ENCODE measurements at places on chromosomes 3 and 15. TPM values are rescaled to one million over a fixed set of nuclear protein-coding genes. Genes with fewer than 3 reads are reported as not detected.

- DNase-seq: peak; percentile 1
Measured at GRCh38 chr3:119497820-119498185, 544 bp upstream of the TIMMDC1 start.

DNA sequence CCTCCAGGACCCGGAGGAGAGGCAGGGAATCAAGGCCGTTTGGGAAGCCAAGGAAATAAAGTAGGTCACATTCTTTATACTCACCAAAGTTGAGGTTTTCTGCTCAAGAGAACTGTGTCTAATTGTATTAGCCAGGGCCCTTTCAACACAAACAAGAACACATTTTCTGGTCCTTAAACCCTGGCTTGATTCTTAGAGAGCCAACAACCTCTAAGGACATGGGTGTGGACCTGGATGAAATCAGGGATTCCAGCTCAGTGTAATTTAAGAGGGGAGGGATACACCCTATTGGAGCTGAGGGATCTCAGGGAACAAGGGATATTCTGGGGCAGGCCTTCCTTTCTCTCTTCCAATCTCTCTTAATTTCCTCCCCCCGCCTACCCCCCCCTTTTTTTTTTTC, 104.8 kb downstream of the COL6A6 start:
- DNase-seq: no peak

- no peak for DNase-seq
Measured at GRCh38 chr15:55389264-55389607, 18.9 kb downstream of the CCPG1 start.

DNA sequence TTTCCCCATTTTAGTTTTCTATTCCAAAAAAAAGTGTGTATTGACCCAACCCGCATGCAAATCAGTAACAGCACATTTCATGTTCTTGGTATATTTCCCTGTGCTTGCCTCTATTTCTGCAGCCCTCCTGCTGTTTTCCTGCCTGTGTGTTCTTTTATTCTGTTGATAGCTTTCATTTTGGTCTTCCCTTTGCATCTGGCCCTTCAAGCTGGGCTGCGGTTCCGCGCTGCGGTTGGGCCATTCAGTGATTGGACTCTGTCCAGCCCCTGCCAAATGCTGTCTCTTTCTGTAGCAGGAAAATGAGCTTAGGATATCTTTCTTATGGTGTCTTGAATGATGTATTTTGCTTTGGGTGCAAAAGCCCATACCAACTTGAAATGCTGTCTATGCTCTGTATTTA, 49.9 kb downstream of the ZNF621 start:
- DNase-seq: no peak

DNA sequence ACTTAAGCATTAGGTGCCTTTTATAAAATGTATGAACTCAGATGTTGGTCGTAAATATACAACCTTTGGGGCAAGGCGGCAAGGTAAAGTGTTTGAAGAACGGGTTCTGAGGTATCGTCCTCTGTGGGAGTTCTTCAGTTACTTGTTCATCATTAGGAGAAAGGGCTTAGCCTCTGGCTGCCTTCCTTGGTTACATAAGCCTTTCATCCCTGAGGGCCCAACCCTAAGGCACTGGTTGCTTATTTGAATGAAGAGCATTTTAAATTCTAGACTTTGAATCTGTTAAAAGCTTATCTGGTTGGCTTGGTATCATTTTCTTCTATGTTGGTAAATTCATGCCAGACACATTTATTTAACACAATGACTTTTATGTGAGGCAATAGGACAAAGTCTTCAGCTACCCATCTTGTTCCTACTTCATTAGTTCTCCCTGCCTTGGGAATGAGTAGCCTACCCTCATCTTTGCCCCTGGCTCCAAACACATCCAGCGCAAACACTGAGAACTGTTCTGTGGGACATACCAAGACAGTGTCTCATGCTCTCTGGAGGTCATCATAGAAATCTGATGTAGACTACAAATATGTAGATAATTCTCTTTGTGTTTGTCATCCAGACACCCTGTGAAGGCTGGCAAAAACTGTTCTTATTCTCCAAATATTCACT, 12.4 kb upstream of the CCDC80 start:
- no peak for DNase-seq

- no peak for DNase-seq
Measured at GRCh38 chr3:54691289-54691771, 236.5 kb downstream of the LRTM1 start.

- peak; percentile 69 for DNase-seq
Measured at GRCh38 chr15:85831415-85832113, 36.8 kb upstream of the KLHL25 start.

- DNase-seq: peak; percentile 20
Measured at GRCh38 chr15:62886431-62887071, 156.0 kb upstream of the TPM1 start.

DNA sequence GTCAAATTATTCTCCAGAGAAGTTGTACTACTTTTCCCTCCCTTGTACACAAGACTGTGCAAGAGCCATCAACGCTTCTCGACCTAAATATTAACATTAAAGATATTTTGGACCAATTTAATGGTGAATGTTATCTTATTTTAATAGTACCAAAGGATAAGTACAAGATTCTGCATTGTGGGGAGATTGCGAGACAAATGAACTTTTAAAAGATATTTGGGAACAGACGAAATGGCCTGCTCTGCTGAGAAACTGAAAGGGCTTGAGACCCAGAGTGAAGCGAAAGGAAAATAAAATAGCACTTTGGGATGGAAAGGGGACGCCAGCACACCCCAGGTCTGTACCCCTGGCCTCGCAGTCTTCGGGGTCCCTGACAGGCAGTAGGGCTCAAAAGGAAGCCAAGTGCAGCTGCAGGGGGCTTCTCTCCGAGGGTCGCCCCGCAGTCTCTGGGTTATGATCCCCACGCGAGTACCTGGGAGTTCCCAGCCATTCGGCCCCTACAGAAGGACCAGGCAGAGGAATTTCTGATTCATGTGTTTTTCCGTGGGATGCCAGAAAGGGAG, 97.6 kb upstream of the VGLL3 start:
- DNase-seq: no peak

DNA sequence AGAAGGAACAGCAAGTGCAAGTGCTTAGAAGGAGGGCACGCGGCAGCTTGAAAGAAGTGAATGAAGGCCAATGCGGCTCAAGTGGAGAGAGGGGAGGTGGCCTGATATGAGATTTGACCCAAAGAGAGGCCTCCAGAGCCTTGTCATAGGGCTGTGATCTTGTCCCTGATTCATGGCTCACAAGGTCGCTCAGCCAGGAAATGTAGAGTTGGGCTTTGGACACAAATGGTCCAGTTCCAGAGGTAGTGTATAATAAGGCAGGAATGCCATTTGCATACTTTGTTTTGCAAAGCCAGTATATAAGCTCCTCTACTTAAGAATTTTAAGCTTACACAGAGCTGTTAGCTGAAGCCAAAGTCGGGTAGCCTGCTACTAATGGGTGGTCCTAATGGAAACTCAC, 33.7 kb downstream of the HGD start:
- no peak for DNase-seq

DNA sequence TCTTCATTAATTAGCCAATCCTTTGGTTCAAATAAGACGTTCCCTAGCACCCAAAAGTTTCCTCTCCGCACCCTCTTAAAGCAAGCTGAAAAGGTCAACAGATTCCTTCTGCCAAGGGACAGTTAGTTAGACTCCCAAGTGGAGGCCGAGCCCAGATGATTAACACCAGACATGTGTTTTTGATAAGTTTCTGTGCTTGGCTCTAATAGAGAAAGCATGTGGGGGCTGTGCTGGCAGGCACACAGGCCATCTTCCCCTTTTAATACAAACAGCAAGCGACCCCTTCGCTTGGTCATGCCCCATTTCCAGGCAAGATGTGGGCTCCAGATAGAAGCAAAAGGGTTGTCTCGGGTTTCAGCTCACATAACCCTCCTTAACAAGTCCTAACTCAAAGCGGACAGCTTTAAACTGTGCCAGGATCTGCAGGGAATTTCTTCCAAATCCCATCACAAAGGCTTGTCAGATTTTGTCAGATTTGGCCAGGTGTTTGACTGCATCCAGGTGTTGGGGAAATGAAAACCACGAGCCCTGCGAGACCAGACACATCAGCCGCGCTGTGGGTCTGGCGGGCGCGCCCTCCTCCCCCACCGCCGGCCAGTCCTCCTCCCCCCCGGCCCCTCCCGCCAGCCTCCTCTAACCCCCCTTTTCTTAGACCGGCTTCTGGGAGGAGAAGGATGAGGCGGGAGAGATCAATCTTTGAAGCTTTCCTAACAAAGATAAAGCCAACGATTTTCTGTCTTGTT, 3.3 kb downstream of the HES1 start:
- no peak for DNase-seq

DNA sequence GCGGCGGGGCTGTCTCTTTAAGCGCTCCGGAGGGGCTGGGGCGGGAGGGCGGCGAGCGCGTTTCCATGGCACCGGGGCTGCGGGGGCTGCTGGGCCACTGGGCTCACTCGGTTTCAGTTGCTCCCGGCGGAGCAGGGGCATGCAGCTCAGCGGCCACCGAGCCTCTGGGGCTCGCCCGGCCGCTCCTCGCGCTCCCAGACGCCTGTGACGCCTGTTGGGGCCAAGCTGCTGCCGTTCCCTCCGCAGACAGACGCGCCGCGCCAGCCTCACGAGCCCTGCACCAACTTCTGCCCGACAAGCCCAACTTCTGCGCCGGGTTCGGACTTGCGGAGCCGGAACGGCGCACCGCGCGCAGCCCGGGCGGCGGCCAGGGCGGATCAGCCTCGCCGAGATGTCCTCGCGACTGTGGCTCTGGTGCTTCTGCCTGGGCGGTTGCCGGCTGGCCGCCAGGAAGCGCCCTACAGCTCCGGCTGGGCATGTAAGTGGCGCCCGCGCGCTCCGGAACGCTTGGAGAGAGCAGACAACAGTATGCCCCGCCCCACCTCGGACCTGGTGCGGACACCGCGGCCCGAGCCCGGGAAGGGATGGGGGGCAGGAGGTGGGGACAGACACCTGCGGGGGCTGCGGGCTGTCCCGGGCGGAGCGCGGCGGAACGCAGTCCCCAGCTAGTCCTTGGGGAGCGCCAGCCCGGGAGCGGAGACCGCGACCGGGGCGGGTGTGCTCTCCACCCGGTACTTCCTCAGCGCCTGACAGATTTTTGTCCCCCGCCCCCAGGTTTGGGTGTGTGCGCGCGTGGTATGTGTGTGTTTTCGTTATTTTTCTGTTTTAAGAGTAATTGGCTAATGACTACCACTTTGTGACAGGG, 154.1 kb upstream of the GOLIM4 start:
- DNase-seq: peak; percentile 80

DNA sequence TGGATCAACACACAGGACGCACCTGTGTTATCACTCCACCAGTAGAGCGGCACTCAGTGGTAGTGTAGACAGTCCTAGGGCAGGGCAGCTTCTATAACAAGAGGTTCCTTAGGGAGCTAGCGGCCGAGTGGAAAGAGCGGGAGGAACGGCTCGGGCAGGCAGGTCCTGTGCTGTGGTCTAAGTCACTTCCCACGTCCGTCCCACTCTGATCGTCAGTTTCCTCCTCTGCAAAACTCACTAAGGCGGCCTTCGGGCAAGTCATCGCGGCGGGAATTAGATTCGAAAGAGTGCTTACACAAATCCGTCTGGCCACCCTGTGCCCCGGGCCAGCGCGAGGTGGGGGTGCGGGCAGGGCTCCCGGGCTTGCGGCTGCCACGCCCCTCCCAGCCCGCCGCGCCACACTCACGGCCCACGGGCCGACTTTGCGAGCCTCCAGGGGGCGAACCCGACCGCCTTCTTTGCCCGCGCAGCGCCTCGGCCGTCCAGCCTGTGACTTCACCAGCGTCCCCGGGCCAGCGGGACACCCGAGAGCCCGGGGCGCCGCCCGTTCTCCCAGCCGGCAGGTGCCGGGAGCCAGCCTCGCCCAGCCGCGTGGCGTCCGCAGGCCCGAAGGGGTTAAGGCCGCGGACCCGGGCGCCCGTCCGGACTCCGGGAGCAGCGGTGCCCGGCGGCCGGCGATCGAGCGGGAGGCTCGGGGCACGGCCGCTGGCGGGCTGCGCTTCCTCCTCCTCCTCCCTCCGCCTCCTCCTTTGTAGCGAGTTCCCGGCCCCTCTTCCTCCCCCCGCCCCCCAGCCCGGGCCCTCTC, 416 bp upstream of the CORO2B start:
- peak; percentile 74 for DNase-seq

DNA sequence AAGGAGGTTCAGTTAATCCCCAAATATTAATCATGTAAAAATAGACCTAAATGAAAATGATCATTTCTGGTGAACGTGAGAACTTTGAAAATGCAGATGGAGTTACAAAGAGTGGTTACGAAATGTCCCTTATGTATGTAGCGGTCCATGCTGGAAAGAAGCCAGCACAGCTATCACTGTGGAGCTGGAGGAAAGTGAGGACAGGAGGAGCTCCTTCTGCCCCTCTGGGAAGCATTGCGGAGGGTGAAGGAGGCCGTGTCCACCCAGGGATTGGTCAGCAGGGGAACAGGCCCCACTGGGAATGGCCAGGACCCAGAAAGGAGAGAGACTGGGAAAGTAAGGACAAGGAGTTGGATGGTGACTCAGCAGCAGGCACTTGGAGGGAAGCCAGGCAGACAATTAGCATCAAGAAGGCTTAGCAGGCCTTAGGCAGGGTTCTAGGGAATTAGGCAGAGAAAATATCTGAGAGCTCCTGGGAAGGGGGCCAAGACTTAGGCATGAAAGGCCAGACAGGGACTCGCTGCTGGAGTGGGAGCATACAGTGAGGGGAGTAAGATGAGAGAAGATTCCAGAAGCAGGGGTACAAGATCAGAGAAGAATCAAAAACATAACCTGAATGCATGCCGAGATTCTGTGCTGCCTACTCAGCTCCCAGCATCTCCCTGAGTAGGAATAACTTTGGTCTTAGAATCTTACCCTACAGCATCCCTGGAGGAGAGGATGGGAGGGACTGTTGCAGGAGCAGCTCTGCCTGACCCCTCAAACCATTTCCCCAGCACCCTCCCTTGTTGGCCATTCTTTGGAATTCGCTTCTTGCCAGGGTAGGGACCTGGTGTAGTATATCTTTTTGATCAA, 171.0 kb upstream of the UMPS start:
- DNase-seq: no peak

DNA sequence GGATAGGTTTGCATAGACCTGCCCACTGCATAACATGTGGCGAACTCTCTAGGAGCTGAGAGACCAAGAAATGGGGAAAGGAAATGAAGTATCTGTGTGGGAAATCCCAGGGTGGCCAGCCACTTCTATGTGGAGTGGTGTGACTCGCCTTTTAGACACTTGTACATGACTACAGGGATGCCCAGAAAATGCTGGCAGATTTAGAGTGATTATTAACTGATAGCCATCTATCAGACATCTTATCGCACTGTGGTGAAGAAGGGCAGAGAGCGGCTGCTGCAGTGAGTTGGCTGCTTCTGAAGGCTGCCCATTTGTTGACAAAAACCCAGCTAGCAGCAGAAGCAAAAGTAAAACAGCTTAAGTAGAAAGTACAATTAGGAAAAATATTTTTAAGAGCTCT, 18.1 kb upstream of the STAC start:
- DNase-seq: no peak

DNA sequence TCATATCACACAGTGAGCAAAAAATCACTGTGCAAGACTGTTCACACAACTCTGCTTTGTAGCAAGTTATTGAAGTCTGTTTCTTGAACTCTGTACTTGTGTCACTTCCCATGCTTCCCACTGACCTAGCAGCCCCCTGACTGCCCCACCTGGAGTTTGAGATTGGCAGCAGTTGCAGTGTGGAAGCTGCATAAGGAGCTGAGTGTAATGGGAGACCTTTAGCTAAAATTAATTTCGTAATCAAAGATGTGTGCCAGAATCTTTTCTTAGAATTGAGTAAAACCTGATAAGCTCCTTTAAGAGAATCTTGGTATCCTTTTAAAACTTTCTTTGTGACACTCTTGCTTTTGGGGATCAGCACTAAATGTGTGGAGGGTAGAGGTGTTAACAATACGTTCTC, 42.8 kb downstream of the NKIRAS1 start:
- no peak for DNase-seq

Gene ATP13A5
- not detected for total RNA-seq

Gene DAPK2
- total RNA-seq: 8.5 TPM

Gene PDZRN3
- 12.2 TPM for total RNA-seq

Gene RYK
- total RNA-seq: 57.4 TPM

Gene UBA5
- 50.1 TPM for total RNA-seq

Gene NLGN1
- total RNA-seq: 20.0 TPM

Gene MORC1
- not detected for total RNA-seq
